ENCODE measurements at places on chromosomes 7 and 10.

DNA sequence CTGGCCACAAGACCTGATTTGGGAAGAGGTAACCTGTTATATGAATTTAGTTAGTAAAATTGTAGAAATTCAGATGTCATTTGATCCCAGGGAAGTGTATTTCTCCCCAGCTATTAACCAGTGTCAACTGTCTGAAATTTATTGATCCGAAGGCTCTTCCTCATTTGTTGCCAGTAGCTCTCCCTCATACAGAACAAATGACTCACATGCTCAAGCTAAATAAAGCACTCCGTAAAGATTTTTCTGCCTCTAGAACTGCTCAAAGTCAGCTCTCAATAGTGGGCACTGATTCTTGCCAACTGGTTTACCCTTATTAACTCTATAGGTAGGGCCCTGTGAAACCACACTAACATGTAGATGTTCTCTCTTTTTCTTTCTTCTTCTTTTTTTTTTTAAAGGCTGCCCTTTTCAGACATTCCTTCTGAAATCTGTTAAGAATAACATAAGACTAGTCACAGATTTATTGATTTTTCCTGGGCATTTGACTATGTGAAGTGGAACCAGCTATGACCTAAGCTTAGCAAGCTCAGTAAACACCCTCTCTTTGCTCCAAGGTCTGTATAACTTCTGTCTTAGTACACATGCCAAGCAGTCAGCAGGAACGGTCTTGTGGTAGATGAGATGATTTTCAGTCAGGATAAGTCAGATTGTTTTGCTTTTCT is 21.8 kb downstream of the RPA3 start:
- no peak for DNase-seq

GRCh38 chr10:89741126-89741762 is 39.9 kb downstream of the KIF20B start:
- peak; percentile 18 for DNase-seq

DNA sequence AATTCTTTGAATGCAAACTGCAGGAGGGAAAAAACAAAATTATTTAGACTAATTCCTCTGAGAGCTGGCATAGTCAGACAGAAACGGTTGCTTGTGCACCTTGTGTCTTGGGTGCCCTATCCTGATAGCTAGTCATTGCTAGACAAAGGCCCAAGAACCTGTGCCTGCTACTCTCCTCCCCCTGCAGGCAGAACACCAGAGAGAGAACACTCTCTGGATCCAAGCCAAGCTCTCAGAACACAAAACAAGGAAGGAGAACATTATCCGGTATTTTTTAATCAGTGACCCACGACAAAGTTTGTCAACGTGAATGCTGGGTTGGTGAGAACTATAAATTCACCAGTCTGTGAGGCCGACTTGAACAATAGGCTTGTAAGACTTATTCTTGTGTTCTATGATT is 18.8 kb upstream of the PPP1R9A start:
- peak; percentile 63 for DNase-seq

GRCh38 chr7:132381742-132382472 is 194.4 kb downstream of the PLXNA4 start:
- no peak for DNase-seq

GRCh38 chr10:75924309-75924902 is 493.0 kb downstream of the LRMDA start:
- DNase-seq, result peak; percentile 15

GRCh38 chr7:41065663-41066062 is 637.2 kb downstream of the INHBA start:
- DNase-seq, result no peak

- DNase-seq, result no peak
These were observed 65.2 kb downstream of the GBF1 start for GRCh38 chr10:102310361-102311024.

GRCh38 chr7:1854866-1855724 is 185.0 kb downstream of the ELFN1 start:
- peak; percentile 86 for DNase-seq

GRCh38 chr7:6691609-6692106 is 15.1 kb downstream of the ZNF12 start:
- peak; percentile 22 for DNase-seq

DNA sequence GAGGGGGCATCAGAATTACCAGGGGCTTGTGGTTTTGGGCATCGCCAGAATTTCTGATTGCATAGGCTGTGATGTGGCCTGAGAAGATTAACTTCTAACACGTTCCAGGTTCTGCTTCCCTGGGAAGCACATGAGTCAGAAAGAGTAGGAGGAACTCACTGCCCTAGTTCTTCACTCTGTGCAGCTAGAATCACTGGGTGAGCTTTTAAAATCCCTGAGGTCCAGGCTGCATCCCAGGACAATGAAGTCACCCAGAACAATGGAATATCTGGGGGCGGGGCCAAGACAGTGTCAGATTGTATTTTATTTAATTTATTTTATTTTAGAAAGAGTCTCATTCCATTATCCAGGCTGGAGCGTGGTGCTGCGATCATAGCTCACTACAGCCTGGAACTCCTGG is 636.5 kb downstream of the CALN1 start:
- DNase-seq, result no peak

DNA sequence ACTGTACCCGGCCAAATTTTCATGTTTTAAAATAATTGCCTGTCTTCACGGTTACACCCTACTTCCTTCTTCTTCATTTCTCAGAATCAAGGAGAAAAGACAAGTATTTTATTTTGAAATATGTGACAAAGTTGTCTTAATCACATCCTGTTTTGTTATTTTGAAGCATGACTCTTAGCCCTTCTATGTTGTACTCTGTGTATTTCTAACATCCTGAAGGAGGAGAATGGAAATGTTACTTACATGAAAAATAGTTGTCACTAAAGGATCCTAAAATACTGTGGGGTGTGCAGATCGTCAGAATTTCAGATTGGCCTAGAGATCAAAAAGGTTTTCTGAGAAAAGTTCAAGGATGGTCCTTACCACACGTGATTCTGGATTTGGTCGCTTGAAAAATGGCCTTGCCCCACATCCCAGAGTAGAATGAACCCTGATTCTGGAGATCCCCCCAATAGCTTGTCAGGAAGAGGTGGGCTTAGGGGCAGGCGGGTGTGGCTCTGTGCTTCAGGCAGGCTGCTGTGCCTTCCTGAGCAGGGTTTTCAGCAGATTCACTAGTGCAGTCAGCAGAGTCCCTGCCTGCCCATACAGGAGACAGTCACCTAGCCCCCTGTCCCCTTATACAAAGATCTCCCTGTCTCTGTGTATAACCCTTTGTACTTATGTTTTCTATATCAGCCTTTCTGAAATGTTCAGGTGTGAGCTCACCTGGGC is 8.6 kb downstream of the UPP1 start:
- peak; percentile 18 for DNase-seq

DNA sequence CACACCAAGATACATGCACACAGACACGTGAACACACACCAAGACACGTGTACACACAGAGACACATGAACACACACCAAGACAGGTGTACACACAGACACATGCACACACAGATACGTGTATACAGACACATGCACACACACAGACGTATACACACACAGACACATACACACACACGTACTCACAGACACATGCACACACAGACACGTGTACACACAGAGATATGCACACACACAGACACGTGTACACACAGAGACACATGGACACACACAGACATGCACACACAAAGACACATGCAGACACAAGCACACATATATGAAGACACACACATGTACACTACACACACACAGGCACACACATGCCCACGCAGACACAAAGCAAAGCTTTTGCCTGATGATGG is 134.6 kb downstream of the TCERG1L start:
- DNase-seq, result no peak

- no peak for DNase-seq
These were observed 10.9 kb downstream of the CDCA7L start for GRCh38 chr7:21934808-21935207.

- DNase-seq, result no peak
These were observed 90.8 kb downstream of the KIAA1217 start for GRCh38 chr10:24299578-24300260.

DNA sequence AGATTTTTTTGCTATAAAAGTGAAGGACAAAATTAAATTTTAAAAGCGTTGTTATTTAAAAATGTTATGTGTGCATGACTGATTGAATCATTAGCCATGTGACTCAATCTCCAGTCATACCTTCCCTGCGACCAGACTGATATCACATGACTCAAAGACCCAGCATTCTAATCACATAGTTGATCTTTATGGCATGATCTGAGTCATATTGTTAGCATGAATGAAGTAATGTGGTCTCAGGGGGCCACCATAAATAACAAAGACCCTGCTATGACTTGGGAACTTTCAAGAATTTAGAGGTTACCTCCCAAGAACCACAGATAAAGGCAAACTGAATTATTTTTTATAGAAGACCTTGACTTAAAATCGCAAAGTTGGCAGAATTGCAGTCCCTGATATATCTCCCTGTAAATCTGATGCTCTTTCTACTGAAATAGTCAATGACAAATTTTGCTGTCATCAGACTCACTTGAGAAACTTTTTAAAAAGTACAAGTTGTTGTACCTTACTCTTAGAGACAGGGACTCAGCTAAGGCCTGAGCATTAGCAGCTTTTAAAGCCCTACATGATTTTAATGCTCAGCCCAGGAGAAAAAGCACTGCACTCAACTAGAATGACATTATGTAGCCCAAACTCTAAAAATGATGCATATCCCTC is 717.3 kb downstream of the XPNPEP1 start:
- no peak for DNase-seq

DNA sequence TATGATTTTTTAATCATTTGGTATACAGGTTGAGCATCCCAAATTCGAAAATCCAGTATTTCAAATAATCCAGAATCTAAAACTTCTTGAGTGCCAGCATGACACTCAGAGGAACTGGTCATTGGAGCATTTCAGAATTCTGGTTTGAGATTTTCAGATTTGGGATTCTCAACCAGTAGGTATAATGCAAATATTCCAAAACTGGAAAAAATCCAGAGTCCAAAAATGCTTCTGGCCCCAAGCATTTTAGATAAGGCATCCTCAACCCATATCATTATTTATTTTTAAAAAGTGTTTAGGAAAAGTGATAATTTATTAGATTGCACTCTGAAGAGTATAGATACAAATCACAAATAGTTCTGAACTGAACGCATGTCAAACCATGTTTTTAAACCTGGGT is 120.7 kb downstream of the VPS50 start:
- no peak for DNase-seq

DNA sequence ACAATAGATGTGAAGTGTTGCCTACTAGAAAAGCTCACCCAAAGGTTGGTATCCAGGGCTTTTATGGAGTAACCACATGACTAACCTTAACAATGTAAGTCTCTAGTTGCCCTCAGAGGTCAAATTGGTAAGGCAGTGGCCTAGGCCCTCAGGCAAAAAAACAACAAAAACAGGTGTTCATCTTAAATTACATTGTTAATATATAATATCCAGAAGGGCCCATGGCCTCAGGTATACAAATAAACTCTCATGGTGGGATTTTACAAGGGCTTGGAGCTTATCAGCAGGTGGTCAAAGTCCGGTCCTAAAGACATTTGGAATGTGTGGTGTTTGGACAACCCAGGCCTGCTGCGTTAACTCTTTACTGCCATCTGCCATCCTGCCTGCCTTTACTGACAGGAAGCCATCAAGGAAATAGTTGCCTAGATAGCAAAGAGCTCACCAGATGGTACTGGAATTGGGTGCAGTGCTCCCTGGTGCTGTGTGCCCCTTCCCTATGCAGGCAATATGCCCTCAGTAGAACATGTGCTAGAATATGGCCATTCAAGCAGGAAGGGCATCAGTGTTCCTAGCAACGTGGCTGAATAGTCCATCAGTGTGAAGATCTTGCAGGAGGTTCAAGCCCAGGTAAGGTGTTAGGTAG is 36.2 kb downstream of the TOMM7 start:
- DNase-seq, result no peak

GRCh38 chr10:63596924-63597323 is 75.7 kb downstream of the REEP3 start:
- DNase-seq, result no peak

GRCh38 chr10:79158004-79158340 is 89.2 kb downstream of the ZMIZ1 start:
- DNase-seq, result no peak

DNA sequence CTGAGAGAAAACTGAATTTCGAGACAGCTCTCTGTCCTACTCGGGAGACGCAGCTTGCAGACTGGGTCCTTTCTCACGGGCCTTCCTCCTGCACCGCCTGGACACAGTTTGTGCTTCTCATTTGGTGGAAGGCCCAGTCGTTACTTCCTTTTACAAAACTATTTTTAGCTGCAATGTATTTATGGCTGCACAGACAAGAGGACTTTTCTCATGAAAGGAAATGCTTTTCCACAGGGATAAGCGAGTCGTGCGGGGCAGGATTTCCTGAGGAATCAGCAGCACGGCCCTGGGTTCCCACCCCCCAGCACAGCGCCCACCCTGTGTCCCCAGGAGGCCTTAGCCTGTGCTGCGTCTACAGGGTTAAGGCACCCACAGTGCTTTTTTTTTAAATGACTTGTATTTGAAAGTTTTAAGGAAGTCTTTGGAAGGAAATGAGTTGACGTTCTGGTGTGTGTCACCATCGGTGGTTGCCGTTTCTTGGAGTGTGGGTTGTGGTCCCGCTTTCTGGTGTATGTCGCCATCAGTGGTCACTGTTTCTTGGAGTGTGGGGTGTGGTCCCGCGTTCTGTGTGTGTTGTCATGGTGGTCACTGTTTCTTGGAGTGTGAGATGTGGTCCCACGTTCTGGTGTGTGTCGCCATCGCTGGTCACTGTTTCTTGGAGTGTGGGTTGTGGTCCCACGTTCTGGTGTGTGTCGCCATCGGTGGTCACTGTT is 50.9 kb downstream of the INPP5A start:
- peak; percentile 83 for DNase-seq

DNA sequence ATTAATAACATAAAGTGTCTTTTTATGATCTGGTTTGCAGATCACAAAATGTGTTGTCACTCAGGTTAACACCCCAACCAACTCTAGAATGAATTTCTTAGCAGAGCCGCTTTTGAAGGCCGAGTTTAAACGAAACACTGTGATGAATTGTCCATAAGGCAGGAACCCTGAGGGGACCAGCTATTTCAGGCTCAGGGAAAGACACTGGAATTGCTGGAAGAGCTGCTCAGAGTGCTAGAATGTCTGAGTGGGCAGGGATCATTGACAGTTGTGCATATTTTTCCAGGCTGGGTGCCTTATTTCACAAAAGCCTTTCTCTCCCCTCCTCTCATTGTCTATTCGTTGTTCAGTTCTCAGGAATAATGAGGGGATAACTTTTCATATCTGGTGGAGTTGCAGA is 68.7 kb upstream of the PRKG1 start:
- DNase-seq, result no peak

DNA sequence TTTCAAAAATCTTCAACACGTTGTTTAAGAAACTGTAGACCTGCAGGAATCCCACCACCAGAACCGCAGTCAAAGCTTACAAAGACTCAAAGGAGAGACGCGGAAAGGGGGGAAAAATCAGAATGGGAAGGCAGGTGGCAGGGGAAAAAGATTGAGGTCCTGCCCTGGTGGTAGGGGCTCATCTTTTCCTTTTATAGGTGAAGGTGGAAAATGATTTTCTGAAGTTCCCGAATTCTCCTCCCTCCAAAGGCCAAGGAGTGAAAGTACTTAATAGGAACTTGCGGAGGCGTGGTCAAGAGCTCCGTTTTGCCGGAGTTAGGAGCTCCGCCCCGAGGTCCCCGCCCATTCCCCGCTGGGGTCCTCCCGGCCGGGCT is 724 bp downstream of the BBIP1 start:
- peak; percentile 97 for DNase-seq
